Motor neuron (in vitro differentiated cells): ENCODE measurements at places on chromosomes 2 and 18. TPM values are rescaled to one million over a fixed set of nuclear protein-coding genes. Genes with fewer than 3 reads are reported as not detected.

IL1RL1 gene
- 0.50 TPM in 1 of 2 replicates, not detected in the other for total RNA-seq

SLC5A6 gene
- 31.4 and 35.4 TPM in 2 replicates for total RNA-seq

SERPINB10 gene
- not detected in 2 replicates for total RNA-seq

APLF gene
- total RNA-seq: 2.1 and 2.2 TPM in 2 replicates

GREB1L gene
- total RNA-seq: 0.81 and 2.5 TPM in 2 replicates

DNA sequence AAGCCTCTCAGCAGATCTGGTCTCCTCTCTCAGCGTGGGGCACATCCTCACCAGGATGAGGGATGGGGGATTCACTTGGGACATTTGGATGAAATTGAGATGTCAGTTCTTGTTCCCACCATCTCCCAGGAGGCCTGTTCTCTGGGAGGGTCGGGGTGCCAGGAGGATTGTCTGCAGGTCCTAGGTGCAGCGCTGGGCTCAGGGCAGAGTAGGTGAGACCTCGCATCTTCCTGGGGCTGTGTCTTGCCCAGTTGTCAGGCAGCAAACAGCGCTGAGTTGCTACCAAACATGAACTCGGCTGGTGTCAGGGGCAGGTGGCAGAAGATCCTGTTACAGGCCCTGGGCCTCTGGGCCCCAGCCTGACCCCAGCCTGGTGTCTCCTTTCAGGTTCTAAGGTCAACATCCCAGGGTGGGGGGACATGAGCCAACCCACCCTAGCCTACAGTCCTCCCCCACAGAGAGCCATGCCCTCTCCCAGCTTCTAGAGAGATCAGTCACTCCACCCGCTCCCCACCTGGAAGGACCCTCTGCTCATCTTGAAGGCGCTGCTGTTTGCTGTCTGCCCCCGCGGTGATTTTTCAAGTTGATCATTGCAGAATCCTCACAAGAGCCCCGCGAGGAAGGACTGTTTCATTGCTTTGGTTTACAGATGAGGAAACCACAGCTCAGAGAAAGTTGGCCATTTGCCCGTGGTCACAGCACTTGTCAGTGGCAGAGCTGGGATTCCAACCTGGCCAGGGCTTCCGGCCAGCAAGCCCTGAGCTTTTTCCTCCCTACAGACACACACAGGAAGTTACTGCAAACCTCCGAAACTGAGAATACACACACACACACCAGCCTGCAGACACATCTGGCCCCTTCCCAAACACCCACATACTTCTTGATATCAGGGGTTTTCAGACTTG, 83.9 kb downstream of the STPG4 start:
- ATAC-seq: no peak

DNA sequence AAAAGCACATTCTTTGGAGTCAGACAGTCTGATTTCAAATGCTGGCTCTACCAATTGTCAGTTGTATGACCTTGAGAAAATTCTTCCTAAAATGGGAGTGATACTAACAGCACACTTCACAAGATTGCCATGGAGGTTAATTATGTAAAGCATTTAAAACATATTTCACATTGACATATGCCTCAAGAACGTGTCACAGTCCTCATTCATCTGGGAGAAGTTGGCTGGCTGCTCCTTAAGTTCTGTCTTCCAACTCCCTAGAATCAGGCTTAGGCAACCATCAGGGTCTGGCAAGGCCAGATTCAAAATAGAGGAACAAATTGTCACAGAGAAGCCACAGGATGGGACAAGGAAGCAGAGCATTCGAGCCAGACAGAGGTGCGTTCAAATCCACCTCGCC, 228.0 kb upstream of the RND3 start:
- ATAC-seq: no peak

DNA sequence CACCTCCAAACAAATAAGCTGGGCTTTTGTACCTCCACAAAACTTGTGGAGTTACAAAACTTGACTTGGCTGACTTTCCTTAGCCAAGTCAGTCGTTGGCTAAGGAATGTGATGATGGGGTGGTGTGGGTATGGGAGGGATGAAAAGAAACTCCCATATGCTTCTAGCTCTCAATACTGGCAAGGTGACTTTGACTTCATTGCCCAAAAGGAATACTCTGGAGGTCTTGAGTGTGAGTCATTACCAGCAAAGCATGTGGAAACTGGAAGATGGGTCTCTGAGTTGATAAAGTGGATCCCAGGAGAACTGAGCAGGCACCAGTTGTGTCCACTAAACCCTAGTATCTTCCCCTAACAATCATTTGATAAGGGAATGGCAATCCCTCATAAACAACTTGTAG, 226.7 kb downstream of the GULP1 start:
- ATAC-seq: no peak

- ATAC-seq: no peak
These were observed 94.0 kb downstream of the AQP4 start for GRCh38 chr18:26771524-26771923.
